ENCODE measurements at places on chromosomes 1 and 21. TPM values are rescaled to one million over a fixed set of nuclear protein-coding genes. Genes with fewer than 3 reads are reported as not detected.

DNA sequence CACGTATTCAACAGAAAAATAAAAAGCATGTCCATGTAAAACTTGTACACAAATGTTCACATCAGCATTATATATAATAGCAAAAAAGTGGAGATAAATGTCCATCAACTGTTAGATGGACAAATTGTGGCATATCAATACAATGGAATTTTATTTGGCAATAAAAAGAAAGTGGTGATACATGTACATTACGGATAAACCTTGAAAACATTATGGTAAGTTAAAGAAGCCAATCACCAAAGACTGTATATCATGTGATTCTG, 76.9 kb downstream of the EIF4G3 start:
- no peak for DNase-seq
- H3K27me3 ChIP-seq: no peaks in the 10 kb centered on the region
- H3K36me3 ChIP-seq: peaks cover 5% of the 10 kb centered on the region
- no peak overlapping the region for H3K4me3 ChIP-seq

The FMOD gene
- polyA plus RNA-seq: not detected

GRCh38 chr1:205775717-205776056, 405 bp upstream of the RAB29 start:
- H3K27ac ChIP-seq: no peak overlapping the region
- H3K36me3 ChIP-seq: no peaks in the 10 kb centered on the region
- no peaks in the 10 kb centered on the region for H3K27me3 ChIP-seq
- H3K4me3 ChIP-seq: peak overlapping the region; percentile 88
- peaks cover 12% of the 10 kb centered on the region for H3K4me1 ChIP-seq
- DNase-seq: no peak

- H3K27ac ChIP-seq: peak overlapping the region; percentile 34
- no peak overlapping the region for H3K4me3 ChIP-seq
- peak; percentile 84 for DNase-seq
- peaks cover 27% of the 10 kb centered on the region for H3K4me1 ChIP-seq
- H3K36me3 ChIP-seq: peaks cover 4% of the 10 kb centered on the region
- H3K27me3 ChIP-seq: no peaks in the 10 kb centered on the region
Measured at GRCh38 chr1:110011527-110012041, 22.8 kb upstream of the STRIP1 start.

GRCh38 chr21:28704746-28705145, 287.9 kb downstream of the LTN1 start:
- H3K4me3 ChIP-seq: no peak overlapping the region
- H3K36me3 ChIP-seq: no peaks in the 10 kb centered on the region
- no peak for DNase-seq

DNA sequence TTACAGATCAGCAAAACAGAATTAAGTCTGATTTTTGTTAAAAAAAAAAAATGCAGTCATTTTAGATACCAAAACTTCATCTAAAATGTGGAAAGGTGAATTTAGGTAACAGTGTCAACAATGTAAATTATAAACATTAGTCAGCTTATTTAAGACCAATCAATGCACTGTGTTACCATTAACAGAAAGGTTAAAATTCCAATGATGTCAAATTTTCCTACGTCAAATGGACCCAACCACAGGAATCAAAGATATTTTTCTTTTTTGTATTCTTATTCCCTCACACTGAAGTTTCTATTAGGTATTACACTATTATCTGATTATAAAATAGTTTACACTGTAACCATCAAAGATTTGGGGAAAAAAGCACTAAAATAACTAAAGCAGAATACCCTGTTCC, 6.5 kb downstream of the ARHGAP29 start:
- no peak overlapping the region for H3K4me3 ChIP-seq
- no peaks in the 10 kb centered on the region for H3K4me1 ChIP-seq
- H3K27me3 ChIP-seq: peaks cover 4% of the 10 kb centered on the region
- no peak overlapping the region for H3K27ac ChIP-seq
- no peak for DNase-seq
- H3K36me3 ChIP-seq: no peaks in the 10 kb centered on the region

- no peak overlapping the region for H3K4me3 ChIP-seq
- H3K4me1 ChIP-seq: no peaks in the 10 kb centered on the region
- no peak overlapping the region for H3K27ac ChIP-seq
- no peak for DNase-seq
- no peaks in the 10 kb centered on the region for H3K27me3 ChIP-seq
Measured at GRCh38 chr1:26218906-26219494, 15.0 kb upstream of the CEP85 start.

The KCNE1 gene
- polyA plus RNA-seq: not detected

DNA sequence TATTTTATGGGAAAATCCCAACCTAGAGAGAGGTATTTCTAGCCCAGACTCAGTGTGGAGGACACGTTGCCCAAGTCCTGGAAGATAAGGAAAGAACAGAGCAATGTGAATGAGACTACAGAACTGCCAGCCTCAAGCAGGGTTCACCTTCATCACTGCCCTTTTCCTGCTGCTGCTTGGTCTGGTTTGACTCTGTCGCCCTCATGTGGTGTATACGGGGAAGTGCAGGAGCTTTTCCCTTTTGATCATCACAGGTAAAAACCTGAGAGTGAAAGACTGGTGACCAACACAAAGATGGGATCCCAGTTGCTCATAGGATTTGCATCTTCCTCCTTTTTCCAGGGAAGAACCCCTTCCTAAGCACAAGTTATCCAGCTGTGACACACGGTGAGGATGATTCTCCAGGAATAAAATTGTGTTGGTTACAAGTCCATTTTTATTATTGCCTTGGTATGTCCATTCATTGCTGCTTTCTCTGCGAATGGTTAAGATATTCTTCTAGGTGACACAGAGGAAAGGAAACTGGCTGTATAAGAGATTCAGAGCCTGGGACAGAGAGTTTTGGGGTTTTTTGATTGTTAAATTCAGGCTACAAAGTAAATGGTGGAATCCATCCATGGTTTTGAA, 89.5 kb upstream of the CD53 start:
- peaks cover 28% of the 10 kb centered on the region for H3K4me1 ChIP-seq
- no peaks in the 10 kb centered on the region for H3K36me3 ChIP-seq
- H3K27me3 ChIP-seq: no peaks in the 10 kb centered on the region
- no peak for DNase-seq

The PTGER3 gene
- polyA plus RNA-seq: not detected

The C1orf159 gene
- 12.7 TPM for polyA plus RNA-seq

GRCh38 chr1:92543131-92544055, 56.7 kb upstream of the GFI1 start:
- peaks cover 8% of the 10 kb centered on the region for H3K4me1 ChIP-seq
- no peaks in the 10 kb centered on the region for H3K36me3 ChIP-seq
- H3K27ac ChIP-seq: no peak overlapping the region
- H3K27me3 ChIP-seq: no peaks in the 10 kb centered on the region
- no peak overlapping the region for H3K4me3 ChIP-seq

The OR2L5 gene
- not detected for polyA plus RNA-seq

The MYOG gene
- not detected for polyA plus RNA-seq

- H3K36me3 ChIP-seq: no peaks in the 10 kb centered on the region
- no peak overlapping the region for H3K27ac ChIP-seq
- peak; percentile 26 for DNase-seq
- H3K27me3 ChIP-seq: peaks cover 3% of the 10 kb centered on the region
Measured at GRCh38 chr21:41663805-41664788, 102.8 kb downstream of the RIPK4 start.

DNA sequence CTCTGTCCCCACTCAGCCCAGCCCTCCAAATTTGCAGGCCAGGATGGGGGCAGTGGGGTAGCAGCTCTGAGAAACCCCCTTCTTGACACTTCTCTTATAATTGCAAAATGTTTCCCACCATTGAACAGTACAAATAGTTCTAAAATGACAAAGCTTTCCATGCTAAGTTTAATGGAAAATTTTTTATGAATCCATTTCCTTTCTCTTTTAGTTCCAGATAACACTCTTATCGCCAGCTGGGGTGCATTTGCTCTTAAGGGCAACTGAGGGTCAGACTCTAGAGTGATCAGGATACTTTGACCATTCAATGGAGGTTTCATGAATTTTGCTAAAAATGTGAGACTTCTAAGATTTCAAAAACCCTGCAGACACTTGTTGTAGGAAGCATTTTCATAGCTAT, 29.9 kb downstream of the PIK3C2B start:
- H3K27ac ChIP-seq: no peak overlapping the region
- no peaks in the 10 kb centered on the region for H3K27me3 ChIP-seq
- peaks cover 16% of the 10 kb centered on the region for H3K36me3 ChIP-seq
- no peak for DNase-seq
- peaks cover 60% of the 10 kb centered on the region for H3K4me1 ChIP-seq

- no peaks in the 10 kb centered on the region for H3K36me3 ChIP-seq
- no peak for DNase-seq
- H3K27me3 ChIP-seq: no peaks in the 10 kb centered on the region
- H3K4me1 ChIP-seq: no peaks in the 10 kb centered on the region
- no peak overlapping the region for H3K27ac ChIP-seq
Measured at GRCh38 chr1:95512925-95513324, 278.9 kb downstream of the RWDD3 start.

The KCNH1 gene
- polyA plus RNA-seq: not detected

DNA sequence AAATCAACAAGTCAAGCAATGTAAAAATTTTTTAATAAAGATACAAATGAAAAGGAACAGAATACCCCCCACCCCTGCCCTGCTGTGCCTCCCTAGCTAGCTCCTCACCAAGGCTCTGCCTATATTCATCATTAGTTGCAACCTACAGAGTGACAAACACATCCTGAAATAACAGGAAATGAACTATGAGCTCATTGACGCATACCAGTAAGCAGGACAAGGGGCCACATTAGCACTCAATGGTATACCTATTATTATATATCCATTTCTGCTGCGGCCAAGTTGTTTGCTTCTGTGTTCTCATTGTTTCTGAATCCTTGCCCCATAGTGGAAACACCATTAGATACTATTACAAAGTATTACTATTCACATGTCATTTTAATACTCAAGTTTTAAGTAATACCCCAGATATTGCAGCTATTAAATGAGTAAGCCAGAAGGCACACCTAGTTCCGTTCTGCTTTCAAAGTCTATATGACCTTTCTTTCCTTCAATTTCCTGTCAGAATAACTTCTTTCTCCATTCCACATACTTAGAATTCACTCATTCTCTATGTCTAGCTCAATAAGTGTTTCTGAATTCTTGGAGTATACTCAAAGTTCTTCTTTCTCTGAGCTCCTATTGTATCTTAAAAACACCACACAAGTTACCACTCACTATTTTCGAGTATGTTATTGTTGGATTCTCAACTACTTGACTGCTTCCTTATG, 1214.9 kb downstream of the PLA2G4A start:
- no peak overlapping the region for H3K4me3 ChIP-seq
- DNase-seq: no peak
- H3K27me3 ChIP-seq: no peaks in the 10 kb centered on the region
- H3K36me3 ChIP-seq: no peaks in the 10 kb centered on the region
- H3K27ac ChIP-seq: no peak overlapping the region
- no peaks in the 10 kb centered on the region for H3K4me1 ChIP-seq

- DNase-seq: no peak
- H3K4me1 ChIP-seq: no peaks in the 10 kb centered on the region
- no peaks in the 10 kb centered on the region for H3K27me3 ChIP-seq
- H3K36me3 ChIP-seq: no peaks in the 10 kb centered on the region
Measured at GRCh38 chr1:18539171-18539570, 58.4 kb downstream of the KLHDC7A start.

The TFF3 gene
- not detected for polyA plus RNA-seq

DNA sequence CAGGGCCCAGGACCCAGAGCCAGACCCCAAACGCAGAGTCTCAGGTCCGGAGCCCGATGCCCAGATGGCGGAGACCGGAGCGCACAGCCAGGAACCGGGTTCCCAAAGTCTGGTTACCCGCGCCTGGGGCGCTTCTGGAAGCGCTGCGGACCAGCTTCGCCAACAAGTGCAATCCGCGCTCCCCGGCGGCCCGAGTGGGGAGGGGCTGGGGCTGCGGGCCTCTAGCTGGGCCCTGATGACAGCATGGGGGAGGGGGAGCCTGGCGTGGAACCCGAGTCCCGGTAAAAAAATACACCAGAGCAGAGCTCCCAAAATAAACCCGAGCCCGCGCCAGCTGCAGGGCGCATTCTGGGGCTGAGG, 494 bp downstream of the NT5C1A start:
- no peak overlapping the region for H3K27ac ChIP-seq
- no peak for DNase-seq
- no peaks in the 10 kb centered on the region for H3K27me3 ChIP-seq
- H3K4me1 ChIP-seq: peaks cover 25% of the 10 kb centered on the region

- no peak overlapping the region for H3K27ac ChIP-seq
- H3K36me3 ChIP-seq: no peaks in the 10 kb centered on the region
- no peaks in the 10 kb centered on the region for H3K4me1 ChIP-seq
Measured at GRCh38 chr1:205458777-205459566, 3.1 kb upstream of the BLACAT1 start.

DNA sequence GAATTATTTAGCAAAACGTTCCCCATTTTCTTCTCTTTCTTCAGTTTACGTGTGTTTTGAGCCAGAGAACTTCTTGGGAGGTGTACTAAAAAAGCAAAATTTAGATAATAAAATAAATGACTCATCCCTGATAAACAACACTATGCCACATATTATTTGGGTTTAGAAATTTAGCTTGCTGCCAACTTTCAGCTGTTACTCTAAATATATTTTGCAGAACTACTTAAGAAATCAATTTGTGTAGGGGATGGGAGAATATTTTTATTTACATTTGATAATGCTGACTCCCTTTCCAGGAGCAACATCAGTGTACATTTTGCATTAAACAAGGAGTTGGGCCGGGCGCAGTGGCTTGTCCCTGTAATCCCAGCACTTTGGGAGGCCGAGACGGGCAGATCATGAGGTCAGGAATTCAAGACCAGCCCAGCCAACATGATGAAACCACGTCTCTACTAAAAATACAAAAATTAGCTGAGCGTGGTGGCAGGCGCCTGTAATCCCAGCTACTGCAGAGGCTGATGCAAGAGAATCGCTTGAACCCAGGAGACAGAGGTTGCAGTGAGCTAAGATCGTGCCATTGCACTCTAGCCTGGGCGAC, 151.4 kb upstream of the ZRANB2 start:
- no peak overlapping the region for H3K4me3 ChIP-seq
- DNase-seq: no peak
- H3K27me3 ChIP-seq: no peaks in the 10 kb centered on the region
- H3K36me3 ChIP-seq: no peaks in the 10 kb centered on the region
- H3K27ac ChIP-seq: no peak overlapping the region

DNA sequence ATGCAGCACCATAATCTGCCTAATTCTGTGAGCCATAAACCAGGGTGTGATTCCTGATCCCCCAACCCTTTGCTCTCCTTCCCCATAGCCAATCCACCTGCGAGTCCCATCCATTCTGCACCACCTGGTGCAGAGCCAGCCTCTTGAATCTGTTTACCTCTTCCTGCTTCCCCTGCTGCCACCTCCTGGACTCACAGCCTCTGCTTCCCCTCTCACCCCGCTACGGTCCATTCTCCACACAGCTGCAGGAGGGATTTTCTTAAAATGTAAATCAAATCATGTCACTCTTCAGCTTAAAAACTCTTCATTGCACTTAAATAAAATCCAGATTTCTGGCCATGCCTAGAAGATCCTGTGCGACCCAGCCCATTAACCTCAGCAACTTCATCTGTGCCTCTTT, 186.7 kb downstream of the FOXD2 start:
- no peak overlapping the region for H3K4me3 ChIP-seq
- H3K4me1 ChIP-seq: no peaks in the 10 kb centered on the region
- no peaks in the 10 kb centered on the region for H3K36me3 ChIP-seq
- no peak for DNase-seq
- no peak overlapping the region for H3K27ac ChIP-seq

The TOE1 gene
- 35.5 TPM for polyA plus RNA-seq

The UBL4B gene
- polyA plus RNA-seq: not detected

The HES4 gene
- not detected for polyA plus RNA-seq

GRCh38 chr1:172345077-172345476, 75.4 kb upstream of the C1orf105 start:
- no peak for DNase-seq
- no peaks in the 10 kb centered on the region for H3K27me3 ChIP-seq
- no peak overlapping the region for H3K4me3 ChIP-seq
- H3K4me1 ChIP-seq: peaks cover 47% of the 10 kb centered on the region
- peak overlapping the region; percentile 98 for H3K27ac ChIP-seq

GRCh38 chr1:60978421-60979357, 103.7 kb upstream of the NFIA start:
- peak; percentile 15 for DNase-seq
- no peaks in the 10 kb centered on the region for H3K4me1 ChIP-seq
- H3K36me3 ChIP-seq: no peaks in the 10 kb centered on the region
- H3K27me3 ChIP-seq: no peaks in the 10 kb centered on the region
- H3K27ac ChIP-seq: no peak overlapping the region
